ENCODE measurements at places on chromosomes 12 and 14.

DNA sequence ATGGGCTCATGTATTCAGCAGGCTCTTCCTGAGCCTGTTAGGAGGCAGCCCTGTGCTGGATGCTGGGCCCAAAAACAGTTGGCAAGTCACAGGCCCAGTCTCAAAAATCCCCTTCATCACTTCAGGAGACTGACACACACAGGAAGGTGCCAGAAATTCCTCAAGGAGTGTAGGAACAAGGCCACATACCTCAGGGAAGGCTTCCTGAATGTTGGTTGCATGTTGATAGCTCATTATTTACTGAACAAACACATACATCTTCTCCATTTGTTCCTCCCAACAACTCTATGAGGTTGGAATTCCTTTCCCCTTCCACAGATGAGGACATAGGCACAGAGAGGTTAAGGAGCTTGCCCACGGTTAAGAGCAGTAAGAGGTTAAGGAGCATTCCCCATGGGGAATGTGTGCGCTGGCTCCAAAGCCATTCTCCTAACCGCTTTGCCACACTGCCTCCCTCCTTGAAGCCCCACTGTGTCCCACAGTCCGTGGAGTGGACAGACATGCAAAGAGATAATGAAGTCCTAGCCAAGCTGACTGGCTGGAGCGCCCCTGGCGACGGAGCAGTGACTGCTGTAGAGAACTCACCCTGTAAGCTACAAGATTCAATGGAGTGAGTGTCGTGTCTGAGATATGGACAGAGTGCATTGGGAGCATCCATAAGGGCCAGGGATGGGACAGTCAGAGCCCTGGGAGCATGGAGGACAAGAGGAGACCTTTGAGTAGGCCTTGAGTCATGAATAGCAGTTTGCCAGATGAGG is 3.3 kb downstream of the HHIPL1 start:
- no peak for DNase-seq

DNA sequence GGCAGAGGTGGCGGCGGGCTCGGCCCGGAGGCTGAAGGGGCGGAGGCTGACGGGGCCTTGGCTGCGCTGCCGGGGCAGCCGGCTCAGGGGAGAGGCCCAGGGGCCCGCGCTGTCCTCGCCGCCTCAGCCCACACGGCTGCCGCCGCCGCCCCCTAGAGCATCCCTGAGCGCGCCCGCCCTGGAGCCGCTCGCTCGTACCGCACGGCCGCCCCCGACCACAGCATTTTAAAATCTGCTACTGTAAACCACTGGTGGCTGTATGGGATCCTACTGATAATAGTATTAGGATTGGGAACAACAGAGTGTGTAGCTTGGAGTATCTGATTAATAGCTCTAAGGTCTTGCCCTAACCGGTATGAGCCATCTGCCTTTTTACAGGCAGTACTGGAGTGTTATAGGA is 22.2 kb upstream of the EDDM3A start:
- DNase-seq: no peak

- DNase-seq: no peak
Measured at GRCh38 chr12:101648195-101648594, 49.2 kb upstream of the CHPT1 start.

- DNase-seq: peak; percentile 34
Measured at GRCh38 chr12:95337146-95337545, 119.5 kb downstream of the VEZT start.

- no peak for DNase-seq
Measured at GRCh38 chr14:89479802-89480201, 62.8 kb upstream of the FOXN3 start.

DNA sequence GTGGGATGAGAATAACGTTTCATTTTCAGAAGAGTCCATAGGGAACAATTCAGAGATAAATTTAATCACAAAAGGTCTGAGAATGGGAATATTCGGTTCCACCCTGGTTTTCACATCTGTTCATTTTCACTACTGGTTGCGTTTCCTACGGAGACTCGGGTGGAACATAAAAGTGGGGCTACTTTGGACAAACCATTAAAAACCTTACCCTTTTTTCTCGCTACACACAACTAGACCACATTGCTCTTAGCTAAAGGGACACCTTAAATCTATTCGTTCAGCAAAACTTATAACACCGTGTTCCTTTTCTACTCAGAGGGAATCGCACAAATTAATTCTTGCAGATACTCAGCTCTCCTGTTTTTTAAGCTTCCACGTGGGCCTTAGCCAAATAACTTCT is 1.0 kb upstream of the SUDS3 start:
- DNase-seq: no peak

DNA sequence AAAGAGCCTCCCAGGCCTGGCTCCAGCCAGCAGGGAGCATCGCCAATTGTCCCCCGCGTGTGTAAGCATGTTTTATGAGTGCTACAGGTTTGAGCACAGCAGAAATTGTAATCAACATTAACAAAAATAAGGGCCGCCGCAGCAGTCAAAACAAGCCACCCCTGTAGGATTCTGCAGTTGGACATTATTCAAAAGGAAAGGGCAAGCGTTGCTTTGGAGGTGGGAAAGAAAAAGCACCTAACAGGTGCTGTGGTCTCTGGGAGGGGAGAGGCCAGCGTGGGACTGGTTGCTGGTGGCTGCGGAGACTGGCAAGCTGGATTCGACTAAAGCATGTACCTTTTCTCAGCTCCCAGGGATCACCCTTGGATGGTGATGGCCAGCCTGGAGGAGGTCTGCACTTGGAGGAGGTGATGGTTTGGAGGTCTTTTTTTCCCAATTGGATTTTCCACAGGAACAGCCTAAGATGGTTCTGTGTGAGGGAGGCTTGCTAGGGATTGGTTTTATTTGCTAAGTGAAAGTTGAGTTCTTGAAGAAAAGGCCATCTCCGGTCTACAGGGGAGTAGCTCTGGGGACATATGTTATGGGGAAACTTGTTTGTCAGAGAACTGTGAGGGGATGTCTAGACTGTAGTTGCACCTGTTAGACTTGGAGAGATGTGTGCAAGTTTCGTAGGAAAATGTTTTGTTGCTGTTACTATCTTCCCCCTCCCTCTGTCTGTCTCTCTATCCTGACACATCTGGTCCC is 2.0 kb downstream of the DYRK2 start:
- DNase-seq: no peak

DNA sequence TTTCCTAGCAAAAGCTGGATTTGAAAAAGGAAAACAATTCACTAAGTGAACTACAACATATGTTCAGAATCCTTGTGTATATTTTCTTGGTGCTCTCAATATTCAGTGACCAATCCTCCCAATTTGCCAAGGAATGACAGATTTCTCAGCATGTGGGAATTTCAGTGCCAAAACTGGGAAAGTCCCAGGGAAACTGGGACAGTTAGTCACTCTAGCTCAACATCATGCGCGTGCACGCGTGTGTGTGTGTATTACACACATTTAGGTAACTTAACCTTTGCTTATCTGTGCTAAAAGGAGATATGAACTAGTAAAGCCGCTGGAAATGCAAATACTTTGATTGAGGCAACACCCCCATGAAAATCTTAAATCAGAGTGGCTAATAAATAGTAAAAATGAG is 26.1 kb upstream of the SLC6A13 start:
- peak; percentile 60 for DNase-seq

DNA sequence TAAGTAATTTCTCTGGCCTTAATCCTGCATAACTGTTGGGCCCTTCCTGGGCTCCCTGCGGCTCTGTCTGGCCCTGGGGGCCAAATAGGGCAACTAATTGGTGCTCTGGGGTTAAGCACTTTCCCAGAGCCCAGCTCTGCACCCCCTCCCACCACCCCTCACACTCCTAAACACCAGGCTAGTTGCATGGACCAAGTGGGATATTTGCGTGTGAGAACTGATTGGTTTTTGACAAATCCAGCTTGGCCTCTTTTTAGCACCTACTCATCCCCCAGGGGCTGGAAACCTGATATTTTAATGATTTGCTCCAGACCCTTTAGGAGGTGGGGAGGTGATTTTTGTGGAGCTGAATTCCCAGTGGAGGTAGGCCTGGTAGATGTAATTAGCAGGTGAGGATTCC is 91.9 kb downstream of the DICER1 start:
- DNase-seq: no peak

DNA sequence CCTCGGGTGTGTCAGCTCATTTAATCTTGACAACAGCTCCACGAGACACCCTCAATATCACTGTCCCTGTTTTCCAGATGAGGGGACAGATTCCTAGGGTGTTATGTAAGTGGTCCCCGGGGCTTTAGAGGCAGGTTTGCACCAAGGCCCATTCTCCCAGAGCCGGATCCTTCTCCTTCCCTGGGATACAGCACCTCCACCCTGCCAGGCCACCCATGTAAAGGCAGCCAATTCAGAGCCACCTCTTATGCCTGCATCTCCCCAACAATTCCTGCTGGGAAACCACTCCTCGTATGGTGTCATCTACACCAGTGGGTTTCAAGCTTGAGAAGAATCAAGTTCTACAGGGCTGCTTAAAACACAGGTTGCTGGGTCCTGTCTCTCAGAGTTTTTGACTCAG is 4.1 kb upstream of the CYP46A1 start:
- no peak for DNase-seq

DNA sequence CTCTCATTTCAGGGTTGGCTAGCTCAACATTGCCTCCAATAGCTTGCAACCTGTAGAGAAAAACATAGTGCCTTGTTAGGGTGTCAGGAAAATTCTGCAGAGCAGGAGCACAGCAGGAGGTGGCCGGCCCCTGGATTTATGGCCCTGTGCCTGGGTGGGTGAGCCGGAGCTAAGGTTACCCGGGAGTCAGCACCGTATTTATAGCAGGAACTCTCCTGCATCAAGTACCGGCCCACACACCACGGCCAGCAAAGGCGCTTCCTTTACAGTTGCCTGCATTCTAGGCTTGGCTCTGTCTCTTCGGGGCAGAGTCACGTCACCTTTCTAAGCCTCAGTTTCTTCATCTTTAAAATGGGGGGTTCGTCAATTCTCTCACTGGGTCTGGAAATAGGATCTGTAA is 52.8 kb upstream of the EML1 start:
- DNase-seq: no peak

- no peak for DNase-seq
Measured at GRCh38 chr12:92140896-92141536, 4.6 kb downstream of the BTG1 start.

GRCh38 chr14:54589076-54589475 is 22.1 kb downstream of the SAMD4A start:
- peak; percentile 57 for DNase-seq

DNA sequence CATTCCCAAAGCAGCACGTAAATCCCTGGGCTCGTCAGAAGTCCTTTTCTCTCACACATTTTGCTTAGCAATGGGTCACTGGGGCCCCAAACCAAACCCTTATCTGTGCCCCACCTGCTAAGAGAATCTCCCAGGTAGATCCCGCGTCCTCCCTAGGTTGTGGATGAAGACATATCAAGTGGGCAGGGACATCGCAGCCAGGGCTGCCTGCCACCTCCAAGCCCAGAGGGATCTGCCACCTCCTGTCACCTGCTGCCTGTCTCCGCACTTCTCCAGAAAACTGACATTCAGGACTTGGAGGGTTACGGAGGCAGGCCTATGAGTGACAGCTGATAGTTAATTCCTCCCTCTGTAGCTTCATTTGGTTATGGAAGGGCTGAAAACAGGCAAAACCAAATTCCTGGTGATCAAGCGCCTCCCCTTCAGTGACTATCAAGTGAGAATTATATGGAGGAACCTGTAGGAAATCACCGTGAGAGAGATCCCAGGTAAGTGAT is 19.5 kb downstream of the BCL11B start:
- no peak for DNase-seq
